Fibroblast of pulmonary artery (primary cell): ENCODE measurements at places on chromosomes 2 and 18.

GRCh38 chr2:27962006-27962405 lies 71.5 kb downstream of the BABAM2 start:
- DNase-seq: peak; percentile 42

DNA sequence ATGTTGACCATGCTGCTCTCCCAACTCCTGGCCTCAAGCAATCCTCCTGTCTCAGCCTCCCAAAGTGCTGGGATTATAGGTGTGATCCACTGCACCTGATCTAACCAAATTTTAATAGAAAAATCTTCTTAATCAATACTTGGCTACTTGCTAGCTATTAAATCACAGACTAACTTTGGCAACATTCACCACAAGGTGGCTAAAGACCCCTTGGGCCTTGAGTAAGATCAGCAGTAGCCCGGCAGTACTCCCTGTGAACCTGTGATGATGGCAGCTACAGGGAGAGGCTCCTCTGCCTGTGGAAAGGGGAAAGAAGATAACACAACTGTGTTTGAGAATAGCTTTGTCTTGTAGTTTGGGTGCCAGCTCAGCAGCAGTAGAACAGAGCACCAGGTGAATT lies 102.9 kb downstream of the SLC39A10 start:
- DNase-seq: no peak

DNA sequence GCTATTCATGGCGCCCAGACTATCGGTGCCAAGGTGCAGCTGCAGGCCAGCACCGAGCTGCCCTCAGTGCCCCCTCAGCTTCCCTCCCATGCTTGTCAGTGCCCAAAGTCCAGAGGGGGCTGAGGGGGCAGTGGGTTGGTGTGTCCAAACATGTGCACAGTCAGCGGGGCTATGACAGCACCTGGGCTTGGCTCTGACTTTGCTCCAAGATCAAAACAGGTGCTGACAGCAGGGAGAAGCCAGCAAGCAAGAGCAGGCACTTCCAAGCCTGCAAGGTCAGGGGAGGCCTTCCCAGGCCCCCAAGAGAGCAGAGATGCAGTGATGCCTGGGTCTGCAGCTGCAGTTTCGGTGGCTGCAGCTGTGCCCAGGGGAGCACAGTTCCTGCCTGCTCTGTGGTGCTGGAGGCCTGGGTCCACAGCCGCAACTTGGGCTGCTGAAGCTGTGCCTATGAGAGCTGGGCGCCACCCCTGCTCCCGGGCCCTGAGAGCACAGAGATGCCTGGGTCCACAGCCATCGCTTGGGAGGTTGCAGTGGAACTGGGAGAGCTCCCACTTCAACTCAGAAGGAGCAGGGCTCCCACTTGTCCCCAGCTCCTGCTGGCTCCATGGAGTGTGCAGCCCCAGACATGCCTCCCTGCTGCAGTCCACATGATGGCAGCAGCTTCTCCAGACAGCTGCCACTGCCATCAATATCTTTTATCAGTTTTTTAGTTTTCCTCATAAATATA lies 775.3 kb upstream of the POU3F3 start:
- no peak for DNase-seq

- DNase-seq: peak; percentile 65
These were observed 35.4 kb downstream of the B4GALT6 start for GRCh38 chr18:31648966-31649429.

DNA sequence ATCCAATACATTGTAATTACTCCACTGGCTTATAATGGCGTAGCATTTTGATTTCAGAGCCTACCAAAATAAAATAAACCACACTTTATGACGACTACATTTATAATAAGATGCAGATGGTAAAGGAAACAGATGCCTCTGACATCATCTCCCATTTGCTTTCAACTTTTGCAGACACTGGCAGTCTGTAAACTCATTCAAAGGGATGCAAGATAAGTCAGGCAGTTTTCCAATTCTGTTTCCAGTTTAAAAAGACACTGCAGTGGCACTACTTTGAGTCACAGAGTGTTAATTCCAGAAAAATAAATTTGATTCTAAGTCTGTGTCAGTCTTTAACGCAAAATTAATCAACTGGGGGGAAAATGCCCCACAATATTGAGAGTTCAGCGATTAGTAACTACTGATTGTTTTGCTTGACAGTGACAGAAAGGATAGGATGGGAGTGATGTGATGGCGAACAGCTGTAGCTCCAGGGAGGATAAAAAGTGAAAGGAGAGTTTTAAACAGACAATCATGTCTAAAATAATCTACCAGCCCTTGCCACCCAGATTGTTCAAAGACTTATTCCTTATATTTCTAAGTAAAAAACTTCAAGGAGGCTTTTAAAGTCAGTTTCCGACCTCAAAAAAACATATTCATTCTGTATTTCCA lies 6.7 kb downstream of the DSEL start:
- peak; percentile 72 for DNase-seq

DNA sequence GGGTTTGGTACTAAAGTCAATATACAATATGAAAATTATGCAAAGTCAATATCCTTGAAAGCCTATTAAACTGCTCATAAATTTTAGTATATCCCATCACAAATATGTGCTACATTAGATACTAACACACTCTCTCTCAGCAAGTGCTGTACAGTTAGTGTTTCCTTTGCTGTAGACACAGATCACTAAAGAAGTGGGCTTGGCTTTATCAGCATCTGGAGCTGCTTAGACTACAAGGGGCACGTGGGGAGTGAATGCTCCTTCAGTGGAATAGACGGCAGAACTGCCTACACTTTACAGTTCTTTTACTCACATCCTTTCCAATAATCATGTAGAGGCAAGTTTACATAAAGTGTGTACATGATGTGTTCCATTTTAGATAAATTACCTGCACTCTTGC lies 26.0 kb upstream of the EFEMP1 start:
- DNase-seq: no peak

GRCh38 chr2:57182916-57183315 lies 863.7 kb upstream of the VRK2 start:
- no peak for DNase-seq

DNA sequence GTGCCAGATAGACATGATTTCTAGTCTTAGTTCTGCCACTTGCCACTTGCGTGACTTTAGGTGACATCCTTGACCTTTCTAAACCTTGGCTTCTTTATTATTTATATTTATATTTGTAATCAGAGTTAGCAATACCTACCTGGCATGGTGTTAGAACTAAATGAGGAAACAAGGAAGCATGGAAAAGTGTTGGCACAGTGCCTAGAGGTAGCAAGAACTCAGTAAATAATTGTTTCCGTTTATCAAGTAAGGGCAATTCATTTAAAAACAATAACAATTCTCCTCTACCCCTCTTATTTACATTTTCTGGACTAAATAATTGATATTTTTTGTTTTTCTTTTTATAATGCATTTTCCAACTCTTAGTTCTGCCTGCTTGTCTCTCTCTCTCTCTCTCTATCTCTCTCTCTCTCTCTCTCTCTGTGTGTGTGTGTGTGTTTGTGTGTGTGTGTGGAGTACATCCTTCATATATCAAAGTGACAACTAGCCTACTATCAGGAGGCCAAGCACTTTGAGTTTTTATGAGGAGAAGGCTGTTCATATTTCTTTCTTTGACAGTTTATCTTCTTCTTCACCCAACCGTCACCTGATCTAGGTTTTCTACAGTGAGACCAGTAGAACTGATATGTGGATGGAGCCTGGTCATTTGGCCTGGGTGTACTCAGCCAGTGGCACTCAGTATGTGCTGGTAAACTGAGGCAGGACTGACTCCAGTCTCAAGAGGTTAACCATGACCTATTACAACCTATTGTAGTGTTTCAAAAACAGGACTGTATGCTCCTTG lies 134.5 kb downstream of the LRRTM1 start:
- DNase-seq: no peak

- DNase-seq: no peak
These were observed 11.8 kb downstream of the PMAIP1 start for GRCh38 chr18:59911600-59911999.

DNA sequence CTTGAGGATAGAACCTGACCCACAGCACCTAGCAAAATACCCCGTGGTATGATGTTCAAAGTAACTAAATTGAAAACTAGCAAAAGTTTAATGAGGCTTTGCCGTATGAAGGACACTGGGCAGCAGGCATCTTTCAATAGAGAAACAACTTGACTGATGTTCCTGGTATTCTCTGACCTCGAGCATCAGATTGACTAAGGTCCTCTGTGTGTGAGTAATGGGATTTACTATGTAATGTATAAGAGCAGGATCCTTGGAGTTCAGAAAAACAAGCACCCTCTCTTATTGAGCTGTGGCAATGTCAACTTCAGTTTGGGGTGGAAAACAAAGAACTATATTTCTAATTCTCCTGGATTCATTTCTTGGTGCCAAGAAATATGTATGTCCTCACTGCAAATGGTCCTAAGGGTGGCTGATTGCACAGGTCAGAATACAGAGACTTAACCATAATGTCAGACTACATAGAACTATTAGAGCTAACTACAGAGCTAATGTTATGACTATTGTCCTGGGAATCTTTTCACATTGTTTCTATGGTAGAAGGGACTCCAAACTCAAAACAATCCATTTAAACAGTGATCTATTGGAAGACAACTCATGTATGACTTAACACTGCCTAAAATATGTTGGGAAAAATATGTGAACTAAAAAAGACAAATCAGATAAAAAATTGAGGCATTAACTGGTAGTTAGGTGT lies 4.4 kb downstream of the TNFAIP6 start:
- peak; percentile 48 for DNase-seq

DNA sequence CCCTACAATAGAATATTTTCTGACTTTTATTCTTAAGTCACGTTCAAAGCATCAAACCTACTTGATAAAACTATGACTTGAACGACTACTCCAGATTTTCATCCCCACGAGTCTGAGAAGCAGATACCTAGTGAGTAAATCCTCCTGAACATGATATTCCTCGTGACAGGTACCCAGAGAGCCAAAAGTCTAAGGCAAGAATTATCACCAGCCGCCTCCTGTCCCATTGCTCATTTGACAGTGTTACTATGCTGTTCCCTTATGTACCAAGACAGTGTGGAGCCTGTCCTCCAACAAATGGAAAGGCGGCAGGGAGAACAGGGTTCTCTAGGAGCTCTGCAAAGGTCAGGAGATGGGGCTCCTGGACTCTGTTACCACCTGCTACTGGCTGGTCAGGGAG lies 8.3 kb upstream of the ALPK2 start:
- no peak for DNase-seq

DNA sequence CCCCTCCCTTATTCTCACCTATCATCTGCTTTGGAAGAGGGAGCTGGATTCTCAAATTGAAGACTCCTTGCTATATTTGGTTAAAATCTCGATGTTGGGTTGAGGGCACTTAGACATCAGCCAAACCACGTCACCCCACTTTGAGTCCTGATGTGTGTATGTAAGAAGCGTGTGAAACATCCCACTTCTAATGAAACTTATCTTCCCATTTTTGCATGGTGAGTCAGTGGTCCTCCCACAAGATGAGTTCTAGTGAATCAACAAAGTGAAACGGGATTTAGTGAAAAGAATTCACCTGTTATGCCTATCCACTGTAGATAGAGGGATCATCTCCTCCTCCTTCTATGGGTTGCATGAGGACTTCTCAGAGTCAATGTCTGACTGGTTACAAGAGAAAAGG lies 51.4 kb upstream of the SPRED2 start:
- DNase-seq: peak; percentile 19

GRCh38 chr2:201152999-201153815 lies 29.7 kb upstream of the CASP10 start:
- DNase-seq: no peak

DNA sequence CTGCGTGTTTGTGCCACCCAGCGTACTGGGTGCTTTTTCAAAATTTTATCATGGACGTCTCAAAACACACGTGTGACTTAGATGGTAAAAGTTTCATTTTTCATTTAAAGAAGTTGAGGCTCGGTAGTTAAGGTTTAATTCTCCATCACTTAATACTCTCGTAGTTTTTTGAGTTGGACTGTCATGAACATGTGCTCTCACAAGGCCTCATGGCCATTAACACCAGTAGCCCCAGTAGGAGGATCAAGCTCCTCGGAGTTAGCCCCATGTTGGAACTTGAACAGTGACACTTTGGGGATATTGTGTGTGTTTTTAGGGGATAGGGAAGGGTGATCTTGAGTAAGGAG lies 15.3 kb downstream of the NMUR1 start:
- DNase-seq: no peak

- DNase-seq: no peak
These were observed 130.8 kb downstream of the SMAD7 start for GRCh38 chr18:48819781-48820482.

GRCh38 chr18:39513186-39513585 lies 1947.6 kb upstream of the CELF4 start:
- no peak for DNase-seq

DNA sequence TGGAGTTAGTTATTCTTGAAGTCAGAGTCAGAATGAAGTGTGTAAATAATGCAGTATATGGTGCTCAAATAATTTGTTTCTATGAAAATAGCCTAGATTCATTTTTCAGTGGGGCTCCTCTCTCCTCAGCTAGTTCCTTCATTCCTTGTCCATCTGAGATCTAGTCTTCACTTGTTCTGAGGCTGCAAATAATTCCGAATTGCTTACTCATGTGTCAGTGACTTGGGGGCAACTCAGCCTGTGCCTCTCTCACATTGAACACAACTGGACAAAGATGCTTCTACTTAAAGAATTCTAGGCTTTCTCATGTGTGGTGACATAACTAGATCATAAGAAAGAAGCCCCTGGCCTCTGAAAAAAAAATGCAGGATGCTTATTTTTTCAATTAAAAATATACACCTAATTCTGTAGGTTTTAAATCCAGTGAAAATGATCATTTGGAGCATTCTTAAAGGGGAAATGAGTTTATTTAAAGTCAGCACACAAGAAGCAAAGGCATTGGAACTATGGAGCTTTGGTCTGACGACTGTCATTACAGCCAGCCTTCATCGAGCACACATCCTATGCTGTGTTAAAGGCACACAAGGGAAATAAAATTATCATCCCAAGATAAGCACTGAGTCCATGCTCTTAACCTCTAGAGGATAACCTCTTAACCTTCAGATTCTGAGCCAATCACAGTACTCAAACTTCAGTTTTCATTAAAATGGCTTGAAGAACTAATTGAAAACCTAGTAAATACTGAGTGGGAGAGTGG lies 24.8 kb upstream of the SCN7A start:
- no peak for DNase-seq

DNA sequence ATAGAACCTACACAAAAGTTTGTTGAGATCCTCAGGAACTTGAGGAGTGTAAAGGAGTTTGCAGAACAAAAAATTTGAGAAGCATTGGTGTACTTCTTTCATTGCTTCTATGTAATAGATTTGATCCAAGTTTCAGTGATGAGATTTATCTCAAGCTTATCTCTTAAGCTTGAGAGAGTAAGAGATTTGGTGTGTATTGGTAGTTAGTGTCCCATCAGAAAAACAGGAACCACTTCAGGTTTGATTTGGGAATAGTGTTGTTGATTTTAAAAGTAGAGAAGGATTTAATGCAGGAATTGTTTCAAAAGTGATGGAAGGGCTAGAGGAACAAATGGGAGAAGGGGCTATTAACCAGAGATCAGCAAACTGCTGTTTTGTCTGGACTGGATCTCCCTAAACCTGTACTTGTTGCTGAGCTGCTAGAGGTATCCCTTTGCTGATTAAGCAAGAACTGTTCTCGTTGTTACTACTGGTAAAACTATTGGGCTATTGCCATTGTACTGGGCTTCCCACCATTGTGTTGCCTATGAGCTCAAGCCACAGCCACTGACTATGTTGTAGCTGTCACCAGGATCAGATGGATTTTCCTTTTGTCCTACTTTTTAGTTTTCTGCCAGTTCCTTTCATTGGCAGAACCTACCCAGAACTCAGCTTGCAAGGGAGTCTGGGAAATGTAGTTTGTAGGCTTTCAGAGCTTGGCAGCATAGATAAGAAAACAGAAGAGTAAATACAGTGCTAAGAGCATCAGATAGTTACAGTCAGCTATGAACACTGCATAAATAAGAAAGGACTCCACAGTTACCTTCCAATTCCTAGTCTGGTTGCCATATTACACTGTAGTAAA lies 39.3 kb downstream of the RAB10 start:
- DNase-seq: peak; percentile 65

- DNase-seq: no peak
These were observed 260.8 kb upstream of the FAM98A start for GRCh38 chr2:33859811-33860461.
